ENCODE measurements at places on chromosomes 5 and 9. TPM values are rescaled to one million over a fixed set of nuclear protein-coding genes. Genes with fewer than 3 reads are reported as not detected.

GCNT4 gene
- total RNA-seq = 0.47 TPM

SNX30 gene
- total RNA-seq = 4.3 TPM

CORO2A gene
- total RNA-seq = 0.71 TPM

DMRT2 gene
- not detected for total RNA-seq

Data from A549 treated with CpdA at 1 μM for 4 hours (cell line).